ENCODE measurements at places on chromosomes 4 and X.

- no peak for DNase-seq
These were observed 36.2 kb upstream of the ATP6AP2 start for GRCh38 chrX:40544343-40545266.

DNA sequence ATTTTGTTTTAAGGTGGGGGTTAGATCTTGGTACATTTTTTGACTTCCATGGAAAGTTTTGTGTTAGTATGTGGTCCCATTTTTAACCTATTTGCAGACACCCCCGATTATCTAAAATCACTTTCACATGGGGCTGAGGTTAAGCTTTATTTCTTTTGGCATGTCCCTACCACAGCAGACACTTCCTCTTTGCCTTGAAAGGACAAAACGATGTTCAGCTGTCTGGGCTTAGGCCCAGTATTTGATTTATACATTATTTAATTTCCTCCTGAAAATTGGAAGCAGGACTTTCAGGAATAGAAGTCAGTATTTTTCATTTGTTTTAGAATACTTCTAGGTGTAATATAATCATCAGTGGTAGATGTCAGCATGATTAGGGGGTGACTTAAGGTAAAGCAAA, 112.4 kb upstream of the SPRY1 start:
- no peak for DNase-seq

DNA sequence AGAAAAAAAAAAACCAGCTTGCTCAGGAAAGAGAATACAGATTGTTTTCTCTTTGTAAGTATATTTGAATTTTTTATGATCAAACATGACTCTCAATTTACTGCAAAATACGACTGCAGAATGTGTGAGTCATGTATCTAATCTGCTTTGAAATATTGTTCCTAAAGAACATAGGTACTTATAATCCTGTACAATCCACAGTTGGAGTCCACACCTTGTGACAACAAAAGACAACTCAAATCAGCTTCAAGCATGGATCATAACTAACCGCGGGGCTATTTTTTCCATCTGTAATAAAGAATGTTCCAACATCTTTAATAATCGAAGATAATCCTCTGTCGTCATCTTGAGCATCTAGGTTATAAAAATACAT, 77.8 kb upstream of the STIM2 start:
- no peak for DNase-seq

DNA sequence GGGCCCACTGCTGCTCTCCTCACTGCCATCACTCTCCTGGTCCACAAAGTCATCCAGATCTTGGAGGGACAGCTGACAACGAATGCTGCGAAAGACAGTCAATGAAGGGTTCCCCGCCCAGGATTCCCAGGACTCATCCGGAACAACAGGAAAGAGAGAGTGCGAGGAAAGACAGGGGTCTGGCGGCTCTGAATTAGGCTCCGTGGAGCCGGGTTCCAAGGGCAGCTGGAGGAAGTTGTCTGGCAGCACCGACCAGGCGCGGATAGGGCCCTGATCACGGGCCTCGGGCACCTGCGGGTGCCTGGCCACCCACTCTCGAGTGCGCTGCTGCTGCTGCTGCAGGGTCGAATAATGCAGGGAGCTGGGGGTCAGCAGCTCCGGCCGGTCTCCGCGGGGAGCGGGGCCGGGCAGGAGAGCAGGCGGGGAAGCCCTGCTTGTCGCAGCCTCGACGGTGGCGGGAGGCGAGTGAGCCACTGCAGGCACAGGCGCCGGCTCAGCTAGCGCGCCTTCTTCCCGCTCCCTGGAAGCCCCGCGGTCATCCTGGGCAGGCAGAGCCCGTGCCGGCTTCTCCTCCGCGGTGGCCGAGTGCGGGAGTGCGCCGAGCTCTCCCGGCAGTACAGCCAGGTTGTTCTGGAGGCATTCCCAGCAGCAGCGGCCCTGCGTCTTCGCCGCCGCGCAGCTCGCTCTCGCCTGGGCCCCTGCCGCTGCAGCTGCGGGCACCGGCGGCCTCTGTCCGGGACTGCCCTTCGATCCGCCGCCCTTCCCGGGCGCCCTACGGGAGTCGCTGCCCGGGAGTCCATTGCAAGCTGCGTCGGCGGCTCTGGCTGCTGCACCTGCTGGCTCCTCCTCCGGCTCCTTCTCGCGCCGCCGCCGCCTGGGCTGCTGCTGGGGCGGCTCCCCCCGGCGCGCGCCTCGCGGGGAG, 1.1 kb downstream of the SOWAHB start:
- DNase-seq: no peak

- DNase-seq: no peak
These were observed 48.7 kb downstream of the STIM2 start for GRCh38 chr4:26909369-26909768.

- no peak for DNase-seq
These were observed 412.2 kb upstream of the FAT1 start for GRCh38 chr4:187135878-187136277.

- no peak for DNase-seq
These were observed 11.3 kb upstream of the PCYT1B start for GRCh38 chrX:24658421-24658820.

DNA sequence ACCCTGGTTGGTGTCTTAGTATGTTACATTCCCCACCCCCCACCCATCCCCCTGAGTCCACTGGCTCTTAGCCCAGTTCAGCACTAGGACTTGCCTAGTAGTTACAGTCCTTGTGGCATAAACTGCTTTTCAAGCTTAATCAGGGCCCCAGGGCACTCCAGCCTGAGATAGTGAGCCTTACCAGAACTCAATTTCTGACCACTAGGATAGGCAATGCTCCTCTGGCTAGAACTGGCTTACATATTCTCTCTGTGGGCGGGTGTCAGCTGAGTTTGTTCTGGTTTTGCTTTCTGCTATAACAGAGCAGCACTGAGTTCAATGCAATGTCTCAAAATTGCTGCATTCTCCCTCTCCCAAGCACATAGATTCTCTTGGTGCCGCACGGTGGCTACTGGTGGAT, 391.4 kb upstream of the DIPK2B start:
- DNase-seq: no peak

- DNase-seq: no peak
These were observed 66.1 kb downstream of the DCHS2 start for GRCh38 chr4:154425514-154425913.

GRCh38 chrX:11474576-11474975, 181.4 kb downstream of the AMELX start:
- DNase-seq: no peak

DNA sequence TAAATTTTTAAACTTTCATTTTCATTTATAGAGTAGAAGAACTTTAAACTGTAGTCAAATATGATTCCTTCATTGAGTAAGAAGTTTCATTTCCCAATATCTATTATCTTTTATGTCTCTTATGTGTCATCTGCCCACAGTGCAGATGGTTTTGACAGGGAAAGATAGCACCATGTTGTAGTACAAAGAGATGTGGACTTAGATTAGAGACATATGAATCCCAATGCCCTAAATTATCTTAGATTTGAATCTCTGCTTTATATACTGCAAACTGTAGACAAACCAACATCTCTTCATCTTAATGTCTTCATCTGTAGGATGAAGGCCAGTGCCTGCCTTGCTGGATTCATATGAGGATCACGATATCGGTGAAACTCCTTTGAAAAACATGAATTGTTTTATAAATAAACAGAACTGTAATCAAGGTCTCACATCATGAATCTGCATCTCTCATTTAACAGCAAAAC, 217.5 kb downstream of the BANK1 start:
- no peak for DNase-seq

DNA sequence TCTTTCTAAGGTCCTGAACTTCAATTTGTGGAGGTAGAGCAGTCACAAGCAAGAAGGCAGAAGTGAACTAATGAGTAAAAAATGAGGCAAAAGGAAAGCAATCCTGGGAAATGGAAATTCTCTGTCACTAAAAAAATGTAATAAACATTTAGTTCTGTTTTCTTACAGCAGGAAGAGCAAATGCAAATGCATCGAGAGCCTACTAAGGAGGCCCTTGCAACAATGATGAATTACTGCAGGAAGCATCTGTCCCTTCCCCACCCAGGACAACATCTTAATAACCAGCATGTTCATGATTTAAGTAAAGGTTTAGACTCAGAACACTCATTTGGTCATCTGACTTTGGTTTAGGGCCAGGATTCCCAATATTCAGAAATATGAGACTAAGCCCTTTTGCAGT, 341.4 kb upstream of the NOCT start:
- no peak for DNase-seq
